T-helper 1 cell (primary cell): ENCODE measurements at places on chromosomes 2 and 18.

DNA sequence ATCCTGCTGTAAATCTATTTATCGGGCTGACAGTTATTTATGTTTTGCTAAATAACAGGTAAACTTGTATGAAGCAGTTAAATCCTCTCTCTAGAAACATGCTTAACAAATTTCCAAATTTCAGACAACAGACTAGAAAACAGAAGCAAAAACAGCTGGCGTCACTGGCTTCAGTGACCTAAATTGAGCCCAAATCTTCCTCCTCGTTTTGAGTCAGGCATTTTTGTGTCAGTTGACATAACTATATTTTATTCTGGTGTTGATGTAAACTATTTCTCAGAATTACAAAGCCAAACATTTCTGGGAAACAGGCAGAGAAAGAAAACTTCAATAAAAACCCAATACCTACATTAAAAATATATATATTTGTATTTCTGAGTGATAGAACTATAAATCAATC is 21.7 kb downstream of the RBMS1 start:
- DNase-seq, result no peak

DNA sequence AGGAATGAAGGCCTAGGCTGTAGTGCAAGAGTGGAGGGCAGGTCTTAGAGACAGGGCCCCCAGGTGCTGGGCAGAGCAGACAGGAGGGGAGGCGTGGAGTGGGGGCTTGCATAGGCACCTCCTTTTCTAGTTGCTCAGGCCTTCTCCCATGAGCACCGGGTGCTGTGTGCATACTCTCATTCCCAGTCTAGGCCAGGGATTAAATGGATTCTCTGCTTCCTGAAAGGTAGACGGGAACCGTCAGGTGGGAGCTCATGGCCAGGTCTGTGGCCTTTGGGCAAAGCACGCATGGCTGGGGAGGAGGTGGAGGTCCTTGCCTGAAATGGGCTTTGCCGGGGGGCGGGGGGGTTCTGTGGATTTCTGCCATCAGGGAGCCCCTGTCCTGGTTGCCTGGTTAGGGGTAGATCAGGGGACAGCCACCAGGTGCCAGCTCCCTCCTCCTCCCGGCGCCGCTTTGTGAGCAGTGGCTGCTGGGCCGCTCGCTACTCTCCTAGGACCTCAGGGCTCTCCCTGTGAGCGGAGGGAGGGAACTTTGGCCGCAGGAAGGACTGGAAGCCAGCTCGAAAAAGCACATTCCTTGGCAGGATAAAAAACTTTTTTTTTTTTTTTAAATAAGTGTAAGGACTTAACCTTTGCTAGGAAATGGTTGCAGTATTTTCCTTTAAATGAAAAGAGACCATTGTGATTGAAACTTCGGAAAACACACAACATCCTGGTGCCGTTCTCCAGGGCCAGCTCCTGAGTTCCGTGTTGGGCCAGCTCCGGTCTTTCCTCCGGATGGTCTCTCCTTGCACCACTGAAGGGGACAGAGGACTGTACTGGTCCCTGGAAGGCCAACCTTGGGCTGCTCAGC is 82.8 kb upstream of the HAAO start:
- no peak for DNase-seq

- DNase-seq, result no peak
Measured at GRCh38 chr2:206176121-206176520, 16.4 kb downstream of the EEF1B2 start.

GRCh38 chr2:224401641-224402342 is at the start of gene FAM124B:
Gene FAM124B (minus strand): TSS chr2:224402107. CDS start chr2:224401768, 339 bp downstream.
- DNase-seq, result no peak

- no peak for DNase-seq
Measured at GRCh38 chr2:225326969-225327368, 72.5 kb upstream of the NYAP2 start.

GRCh38 chr2:240955306-240956170 is 42.9 kb upstream of the SNED1 start:
- DNase-seq, result no peak

DNA sequence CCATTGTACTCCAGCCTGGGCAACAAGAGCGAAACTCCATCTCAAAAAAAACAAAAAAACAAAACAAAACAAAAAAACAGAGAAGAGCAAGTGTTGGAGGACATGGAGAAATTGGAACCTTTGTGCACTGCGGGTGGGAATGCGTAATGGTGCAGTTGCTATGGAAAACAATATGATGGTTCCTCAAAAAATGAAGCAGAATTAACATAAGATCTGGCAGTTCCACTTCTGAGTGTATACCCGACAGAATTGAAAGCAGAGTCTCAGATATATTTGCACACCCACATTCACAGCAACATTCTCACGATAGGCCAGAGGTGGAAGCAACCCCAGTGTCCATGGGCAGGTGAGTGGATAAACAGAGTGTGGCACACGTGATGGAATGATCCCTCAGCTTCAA is 11.0 kb upstream of the RALB start:
- DNase-seq, result no peak

- no peak for DNase-seq
Measured at GRCh38 chr2:43032213-43033015, 194.0 kb downstream of the ZFP36L2 start.

GRCh38 chr2:101630224-101630949 is 67.1 kb upstream of the MAP4K4 start:
- DNase-seq, result no peak
